Urothelium cell line (cell line): ENCODE measurements at places on chromosomes 12 and 14.

DNA sequence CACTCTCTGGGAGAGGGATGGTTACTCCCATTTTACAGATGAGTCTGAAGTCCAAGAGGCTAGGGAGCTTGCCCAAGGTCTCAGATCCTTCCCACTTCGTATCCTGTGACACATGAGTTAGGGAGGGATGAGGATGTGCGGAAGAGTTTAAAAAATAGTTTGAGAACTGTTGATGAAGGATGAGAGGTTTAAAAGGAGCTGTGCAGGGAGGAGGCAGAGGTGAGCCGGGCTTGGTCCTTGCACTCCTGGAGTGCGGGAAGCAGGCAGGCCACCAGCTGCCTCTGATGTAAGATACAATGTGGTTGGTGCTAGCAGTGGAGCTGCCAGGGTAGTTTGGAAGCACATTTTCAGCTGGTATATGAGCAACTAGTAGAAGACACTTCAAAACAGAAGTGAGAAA is 46.5 kb downstream of the TSPAN9 start:
- DNase-seq: no peak

DNA sequence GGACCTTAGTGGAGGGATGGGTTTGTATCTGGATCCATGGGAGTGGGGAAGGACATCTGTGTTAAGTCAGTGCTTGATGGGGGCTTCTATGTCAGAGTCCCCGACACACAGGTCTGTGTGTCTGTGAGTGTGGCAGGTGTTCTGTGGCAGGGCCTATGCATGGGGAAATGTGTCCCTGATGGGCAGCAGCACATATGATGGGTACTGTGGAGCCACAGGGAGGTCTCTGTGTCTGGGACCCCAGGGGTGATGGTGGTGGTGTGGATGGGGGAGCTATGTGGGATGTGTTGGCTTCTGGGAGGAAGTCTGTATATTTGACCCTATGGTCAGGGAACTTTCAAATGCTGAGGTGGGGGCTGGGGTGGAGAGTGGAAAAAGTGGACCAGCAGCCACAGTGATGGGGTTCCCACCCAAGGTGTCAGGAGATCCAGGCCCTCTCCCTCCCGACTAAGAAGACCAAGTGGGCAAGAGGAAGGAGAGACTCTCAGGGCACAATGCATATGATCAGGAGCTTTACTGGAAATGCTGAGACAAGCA is 16.5 kb downstream of the KRT7 start:
- DNase-seq: no peak

GRCh38 chr12:130087222-130087621 is 75.0 kb upstream of the FZD10 start:
- no peak for DNase-seq

DNA sequence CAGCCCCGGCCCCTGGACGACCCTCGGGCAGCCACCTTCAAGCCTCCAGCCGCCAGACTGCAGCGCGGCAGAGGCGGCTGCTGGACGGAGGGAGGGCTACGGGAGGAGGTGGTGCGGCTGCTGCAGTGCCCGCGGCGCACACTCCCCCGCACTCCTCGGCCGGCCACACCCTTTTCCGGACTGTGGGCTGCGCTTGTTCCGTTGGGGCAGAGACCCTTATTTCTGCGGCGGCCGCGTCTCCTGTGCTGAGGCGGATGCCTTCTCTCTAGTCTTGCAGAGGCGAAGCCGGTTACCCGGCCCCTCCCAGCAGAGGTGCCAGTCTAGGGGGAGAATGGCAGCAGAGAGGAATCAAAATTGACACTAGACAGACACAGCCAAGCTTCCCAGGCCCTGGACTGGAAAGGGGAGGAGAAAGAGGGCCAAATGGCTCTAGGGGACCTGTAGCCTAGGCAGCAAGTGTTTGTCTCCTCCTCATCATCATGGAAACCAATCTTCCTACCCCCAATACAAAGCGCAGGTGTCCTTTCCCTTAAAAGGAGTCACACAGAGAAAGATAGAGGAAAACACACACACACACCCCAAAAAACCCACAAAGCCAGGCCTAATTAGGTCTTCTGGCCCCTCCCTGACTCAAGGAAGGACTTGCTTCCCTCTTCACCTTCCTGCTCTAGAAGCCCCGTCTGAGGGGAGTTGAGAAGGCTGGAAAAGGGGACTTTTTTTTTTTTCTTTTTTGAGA is 1.3 kb downstream of the ESYT1 start:
- DNase-seq: peak; percentile 69

DNA sequence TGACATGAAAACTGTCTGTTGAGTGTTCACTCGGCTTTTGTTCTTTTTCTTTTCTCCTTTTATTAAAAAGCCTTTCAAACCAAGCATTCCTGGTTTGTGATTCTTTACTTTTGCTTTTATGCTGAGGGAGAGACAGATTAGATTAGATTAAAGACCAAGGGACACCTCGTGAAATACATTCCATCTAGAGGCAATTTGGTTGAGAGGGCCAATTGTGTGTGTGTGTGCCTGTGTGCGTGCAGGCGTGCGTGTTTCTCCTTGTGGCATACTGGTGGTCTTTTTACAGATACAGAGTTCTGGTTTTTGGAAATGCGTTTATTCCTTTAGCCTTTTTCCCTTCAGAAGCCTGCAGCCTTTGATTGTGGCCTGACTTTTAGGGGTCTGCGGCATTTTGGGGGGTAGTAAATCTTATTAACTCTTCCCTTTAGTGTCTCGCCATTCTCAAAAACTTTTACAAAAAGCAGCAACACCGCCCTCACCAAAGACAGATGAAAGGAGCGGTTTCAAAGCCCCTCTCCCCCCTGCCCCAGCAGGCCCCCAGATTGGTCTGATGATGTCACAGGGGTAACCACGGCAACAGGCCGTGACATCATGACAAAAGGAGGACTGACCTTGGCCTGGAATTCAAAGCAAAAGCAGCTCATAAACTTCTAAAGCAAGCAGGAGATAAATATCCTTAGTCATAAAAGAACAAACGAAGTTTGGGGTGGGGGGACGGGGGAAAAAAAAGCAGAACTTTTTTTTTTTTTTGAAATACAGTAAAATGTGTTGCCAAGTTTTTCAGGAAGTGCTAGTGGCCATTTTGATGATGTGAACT is 84.1 kb upstream of the TBX3 start:
- DNase-seq: no peak

DNA sequence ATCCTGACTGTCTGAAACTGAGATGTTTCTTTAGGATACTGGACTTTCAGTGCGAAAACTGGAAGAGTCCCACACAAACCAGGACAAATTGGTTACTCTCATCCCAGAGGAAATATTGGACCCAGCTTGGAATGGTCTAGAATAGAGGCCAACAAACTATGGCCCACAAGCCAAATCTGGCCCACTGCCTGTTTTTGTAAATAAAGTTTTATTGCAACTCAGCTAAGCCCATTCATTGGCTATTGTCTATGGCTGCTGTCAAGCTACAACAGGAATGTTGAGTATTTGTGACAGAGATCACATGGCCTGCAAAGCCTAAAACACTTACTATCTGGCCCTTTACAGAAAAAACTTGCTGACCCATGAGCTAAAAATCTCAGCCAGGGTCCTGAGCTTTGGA is 6.5 kb downstream of the WSCD2 start:
- no peak for DNase-seq

GRCh38 chr12:89212339-89212771 is 139.9 kb downstream of the DUSP6 start:
- no peak for DNase-seq

DNA sequence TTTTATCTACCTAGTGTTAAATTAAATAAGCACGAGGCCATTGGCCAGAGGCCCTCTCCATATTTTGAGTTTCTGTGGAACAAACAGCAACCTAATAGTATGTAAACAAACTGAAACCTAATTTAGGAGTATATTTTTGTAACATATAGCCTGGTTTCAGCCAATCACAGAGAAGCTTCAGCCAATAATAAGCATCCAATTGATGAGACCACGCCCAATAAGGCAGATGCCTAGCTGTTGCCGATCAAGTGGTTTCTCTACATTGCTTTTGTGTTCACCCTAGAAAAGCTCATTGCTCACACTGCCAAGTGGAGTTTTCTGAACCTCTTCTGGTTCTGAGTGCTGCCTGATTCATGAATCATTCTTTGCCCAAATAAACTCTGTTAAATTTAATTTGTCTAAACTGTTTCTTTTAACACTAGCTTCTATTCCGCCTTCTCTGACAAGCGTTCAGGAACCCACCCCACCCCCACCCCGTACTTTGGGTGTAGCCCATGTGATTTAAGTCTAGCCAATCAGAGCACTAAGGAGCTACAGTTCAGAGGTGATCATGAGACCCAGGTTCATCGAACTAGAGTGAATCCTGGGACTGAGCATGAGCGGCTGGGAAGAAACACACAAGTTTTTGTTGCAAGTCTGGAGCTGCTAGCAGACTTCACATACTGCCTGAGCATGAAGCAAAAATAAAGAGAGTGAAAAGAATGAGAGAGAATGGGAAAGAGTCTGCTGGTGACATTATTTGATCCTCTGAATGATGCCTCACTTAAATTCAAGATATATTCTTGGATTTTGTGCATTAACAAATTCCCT is 21.5 kb upstream of the LTA4H start:
- DNase-seq: no peak

GRCh38 chr14:34981743-34982420 is 910 bp upstream of the SRP54 start:
- DNase-seq: peak; percentile 20

DNA sequence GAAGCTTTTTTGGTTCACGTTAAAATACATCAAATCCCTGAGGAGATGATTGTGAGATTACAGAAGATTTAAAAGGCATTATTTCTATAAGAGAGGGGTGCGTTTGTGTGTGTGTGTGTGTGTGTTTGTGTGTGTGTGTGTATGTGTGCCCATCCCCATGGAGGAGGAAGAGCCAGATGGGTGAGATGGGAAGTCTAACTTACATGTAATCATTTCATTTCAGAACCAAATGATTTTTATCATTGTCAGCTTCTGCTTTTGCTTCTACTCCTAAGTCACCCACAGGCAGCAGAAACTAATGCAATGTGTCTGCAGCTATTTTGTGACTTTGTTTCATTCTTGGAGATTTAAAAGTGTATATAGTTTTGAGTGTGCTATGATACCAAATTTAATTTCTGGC is 68.7 kb downstream of the SLC4A8 start:
- no peak for DNase-seq

DNA sequence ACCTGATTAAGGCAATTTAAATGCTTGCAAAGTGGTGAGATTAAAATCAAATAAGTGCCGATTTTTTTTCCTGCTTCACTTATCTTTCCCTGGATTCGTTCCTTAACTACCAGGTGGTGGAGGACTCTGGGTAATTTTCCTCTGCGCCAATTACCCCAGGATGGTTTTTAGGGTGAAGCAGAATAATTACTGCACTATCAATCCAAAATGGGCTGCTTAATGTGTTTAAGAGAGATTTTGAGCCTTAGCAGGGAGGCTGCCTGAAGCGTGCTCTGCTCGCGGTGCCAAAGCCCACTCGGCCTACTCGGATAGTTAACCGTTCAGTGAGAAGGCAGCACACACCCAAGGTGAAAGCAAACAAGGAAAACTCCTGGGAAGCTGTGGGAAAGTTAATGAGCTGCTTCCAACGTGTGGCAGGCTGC is 274.9 kb upstream of the LMO3 start:
- DNase-seq: no peak

DNA sequence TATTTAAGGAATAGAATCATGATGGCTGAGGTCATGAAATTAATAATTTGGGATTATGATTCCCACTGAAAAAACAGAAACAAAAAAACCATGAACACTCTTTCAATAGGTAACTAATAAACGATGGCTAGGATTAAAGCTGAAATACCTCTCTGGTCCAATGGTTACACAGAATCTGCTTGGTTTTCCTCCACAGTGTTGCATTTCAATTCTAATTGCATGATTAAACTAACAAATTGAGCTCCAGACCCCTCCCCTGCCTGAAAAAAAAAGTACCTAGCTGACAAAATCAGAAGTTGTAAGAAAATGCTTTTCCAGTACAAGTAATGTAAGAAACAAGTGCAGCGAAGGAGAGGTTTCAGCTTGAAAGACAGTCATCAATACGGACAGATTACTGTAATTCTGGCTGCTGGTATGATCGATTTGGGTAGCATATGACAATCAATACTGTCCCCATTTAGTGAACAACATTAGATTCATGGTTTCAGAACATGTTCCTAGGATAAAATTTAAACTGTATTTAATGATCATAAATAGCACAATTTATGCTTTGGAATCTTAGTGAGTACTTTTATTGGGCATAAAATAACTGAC is 32.0 kb downstream of the INSM2 start:
- no peak for DNase-seq

GRCh38 chr12:122028905-122029560 is 7.3 kb downstream of the BCL7A start:
- no peak for DNase-seq

DNA sequence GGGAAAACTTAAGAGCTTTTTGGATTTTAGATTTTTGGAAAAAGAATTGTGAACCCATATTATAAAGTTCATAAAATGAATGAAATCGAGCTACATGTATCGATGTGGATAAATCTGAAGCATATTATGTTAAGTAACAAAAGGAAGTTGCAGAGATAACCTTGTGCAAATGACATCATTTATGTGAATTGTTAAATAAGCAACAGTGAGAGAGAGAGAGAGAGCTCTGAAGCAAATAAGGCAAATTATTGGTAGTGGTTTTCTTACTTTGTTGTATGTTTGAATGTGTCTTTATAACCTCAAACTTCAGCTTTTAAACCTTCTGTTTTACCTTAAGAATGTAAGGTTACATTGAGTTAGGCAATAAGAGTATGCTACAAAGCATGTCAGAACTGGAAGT is 78.8 kb downstream of the ERC1 start:
- DNase-seq: no peak

DNA sequence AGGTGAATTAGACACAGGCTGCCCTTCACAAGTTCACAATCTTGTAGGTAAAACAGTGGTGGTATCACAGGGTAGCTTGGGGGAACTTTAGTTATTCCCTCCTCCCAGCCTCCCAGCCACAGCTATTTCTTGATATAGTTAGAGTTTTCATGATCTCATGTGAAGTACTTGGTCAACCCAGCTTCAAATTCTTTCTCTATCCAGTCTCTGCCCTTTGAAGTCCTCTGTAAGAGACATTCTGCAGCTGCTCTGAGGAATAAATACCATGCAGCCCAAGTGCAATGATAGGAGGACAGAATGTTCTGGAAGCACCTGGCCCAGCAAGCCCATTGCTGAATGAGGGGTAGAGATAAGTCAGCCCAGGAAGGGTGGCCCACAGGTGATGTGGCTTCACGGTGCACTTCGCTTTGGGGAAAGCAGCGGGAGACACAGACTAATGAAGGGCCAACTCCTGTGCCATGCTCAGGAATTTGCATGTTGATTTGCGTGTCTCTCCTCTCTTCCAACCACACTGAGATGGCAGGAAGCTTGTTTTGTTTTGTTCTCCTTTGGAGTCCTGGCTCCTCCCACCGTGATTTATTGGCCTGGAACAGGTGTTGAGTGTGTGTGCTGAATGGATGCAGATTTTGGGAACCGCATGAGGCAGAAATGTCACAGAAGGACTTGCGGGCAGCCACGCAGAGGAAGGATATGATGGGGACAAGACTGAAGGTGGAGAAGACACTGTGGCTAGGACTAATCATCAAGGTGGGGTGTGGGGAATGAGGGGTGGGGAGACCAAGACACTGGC is 8.0 kb upstream of the TXNRD1 start:
- no peak for DNase-seq

DNA sequence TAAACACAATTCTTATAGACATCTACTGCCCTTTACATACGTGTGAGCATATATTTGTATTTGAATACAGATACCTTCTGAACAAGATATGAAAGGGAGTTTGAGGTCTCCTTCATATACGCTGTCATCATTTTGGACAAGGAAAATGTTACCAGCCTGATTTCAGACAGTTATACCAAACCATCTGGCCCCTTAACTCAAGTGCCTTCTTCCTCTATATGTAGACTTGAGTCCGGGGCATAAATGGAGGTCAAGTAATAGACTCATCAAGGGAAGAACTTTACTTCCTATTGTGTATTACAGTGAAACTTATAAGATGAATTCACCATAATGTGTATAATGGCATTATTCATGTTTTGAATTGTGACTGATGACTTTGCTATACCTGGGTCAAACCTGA is 52.2 kb downstream of the FAR2 start:
- DNase-seq: no peak
